EL (cell line): ENCODE measurements at places on chromosomes 12 and 14.

- DNase-seq: no peak
These were observed 227.5 kb upstream of the ABCD2 start for GRCh38 chr12:39846971-39847650.

GRCh38 chr14:53741479-53742232 lies 215.0 kb downstream of the BMP4 start:
- DNase-seq: peak; percentile 5

DNA sequence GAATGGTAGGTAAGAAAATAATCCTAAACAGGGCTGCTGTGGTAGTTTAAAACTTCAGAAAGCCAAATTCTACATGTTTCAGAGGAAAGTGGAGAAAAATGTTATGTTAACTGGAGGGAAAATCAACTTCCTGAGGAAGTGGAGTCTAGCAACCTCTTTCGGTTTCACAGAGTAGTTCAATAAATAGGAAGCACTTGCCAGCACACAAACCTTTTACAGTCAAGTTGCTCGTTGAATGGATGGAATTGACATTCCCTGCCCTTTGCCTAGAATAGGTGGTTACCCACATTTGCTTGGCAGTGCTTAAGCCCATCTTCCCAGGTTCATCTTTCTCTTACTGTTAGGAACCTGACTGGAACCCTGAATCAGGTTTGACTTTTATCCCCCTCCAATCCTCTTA lies 15.9 kb downstream of the ANKRD13A start:
- no peak for DNase-seq

- DNase-seq: peak; percentile 94
These were observed at the start of gene SLC2A3 for GRCh38 chr12:7935590-7936581. TSS of gene SLC2A3 (minus strand) at chr12:7936187. CDS start at chr12:7936034, 153 bp downstream.
